ENCODE measurements at places on chromosomes 1 and 21. TPM values are rescaled to one million over a fixed set of nuclear protein-coding genes. Genes with fewer than 3 reads are reported as not detected.

GRCh38 chr1:67956116-67956515 is 94.3 kb downstream of the DIRAS3 start:
- no peak for DNase-seq

TMPRSS15 gene
- not detected for total RNA-seq

CYB561D1 gene
- 18.0 TPM for total RNA-seq

DNA sequence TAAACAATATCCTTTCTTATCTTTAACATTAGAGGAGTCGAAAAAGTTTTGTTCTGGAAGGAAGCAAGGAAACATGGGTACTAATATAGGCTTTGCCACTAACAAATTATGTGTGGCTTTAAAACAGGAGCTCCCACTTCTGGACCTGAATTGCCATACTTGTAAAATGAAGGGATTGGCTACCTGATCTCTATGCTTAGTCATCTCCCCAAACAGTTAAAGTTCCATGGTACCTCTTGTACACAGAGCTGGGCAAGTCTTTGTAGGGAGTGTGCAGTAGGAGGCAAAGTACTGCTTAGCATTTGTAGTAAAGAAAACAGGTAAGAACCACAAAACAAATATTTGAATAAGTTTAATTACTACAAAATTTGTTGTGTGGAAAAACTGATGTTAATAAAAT is 81.3 kb downstream of the MAST2 start:
- DNase-seq: no peak

DNA sequence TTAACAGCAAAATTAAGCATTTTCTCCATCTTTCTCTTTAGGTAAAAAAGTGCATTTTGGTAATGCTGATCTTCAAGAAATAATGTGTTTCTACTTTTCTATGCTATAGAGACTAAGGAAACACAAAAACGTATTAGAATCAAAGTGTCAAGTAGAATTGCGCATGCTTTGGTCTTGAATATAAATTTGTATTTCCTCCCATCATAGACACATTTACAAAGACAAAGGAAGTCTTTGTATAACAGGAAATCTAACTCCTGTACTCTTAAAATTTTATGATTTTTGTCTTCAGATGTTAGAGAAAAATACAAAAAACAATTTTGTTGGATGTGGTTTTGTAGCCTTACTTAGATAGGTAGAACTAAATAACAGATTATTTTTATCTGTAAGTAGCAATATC is 1299.4 kb downstream of the NCAM2 start:
- no peak for DNase-seq

GRCh38 chr1:11735531-11735853 is 444 bp upstream of the AGTRAP start:
- no peak for DNase-seq

DNA sequence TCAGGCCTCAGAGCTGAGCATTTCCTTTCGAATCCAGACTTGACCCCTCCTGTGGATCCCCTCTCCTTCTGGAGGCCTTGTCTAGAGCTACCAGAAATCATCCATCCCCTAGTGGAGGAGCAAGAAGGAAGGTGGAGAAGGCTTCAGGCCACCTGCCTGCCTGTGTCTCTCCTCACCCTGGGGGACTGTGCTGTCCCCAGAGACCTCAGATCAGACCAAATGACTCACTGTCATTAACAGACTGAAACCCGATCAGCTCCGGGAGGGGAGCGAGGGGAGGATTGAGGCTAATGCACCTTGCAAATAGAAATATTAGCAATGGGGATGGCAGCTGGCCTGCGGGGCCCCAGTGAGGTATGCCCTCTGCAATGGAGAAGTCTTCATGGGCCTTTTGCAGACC is 2.1 kb downstream of the MYBPH start:
- DNase-seq: peak; percentile 60

PPIAL4G gene
- 0.35 TPM for total RNA-seq

AADACL3 gene
- not detected for total RNA-seq

DNA sequence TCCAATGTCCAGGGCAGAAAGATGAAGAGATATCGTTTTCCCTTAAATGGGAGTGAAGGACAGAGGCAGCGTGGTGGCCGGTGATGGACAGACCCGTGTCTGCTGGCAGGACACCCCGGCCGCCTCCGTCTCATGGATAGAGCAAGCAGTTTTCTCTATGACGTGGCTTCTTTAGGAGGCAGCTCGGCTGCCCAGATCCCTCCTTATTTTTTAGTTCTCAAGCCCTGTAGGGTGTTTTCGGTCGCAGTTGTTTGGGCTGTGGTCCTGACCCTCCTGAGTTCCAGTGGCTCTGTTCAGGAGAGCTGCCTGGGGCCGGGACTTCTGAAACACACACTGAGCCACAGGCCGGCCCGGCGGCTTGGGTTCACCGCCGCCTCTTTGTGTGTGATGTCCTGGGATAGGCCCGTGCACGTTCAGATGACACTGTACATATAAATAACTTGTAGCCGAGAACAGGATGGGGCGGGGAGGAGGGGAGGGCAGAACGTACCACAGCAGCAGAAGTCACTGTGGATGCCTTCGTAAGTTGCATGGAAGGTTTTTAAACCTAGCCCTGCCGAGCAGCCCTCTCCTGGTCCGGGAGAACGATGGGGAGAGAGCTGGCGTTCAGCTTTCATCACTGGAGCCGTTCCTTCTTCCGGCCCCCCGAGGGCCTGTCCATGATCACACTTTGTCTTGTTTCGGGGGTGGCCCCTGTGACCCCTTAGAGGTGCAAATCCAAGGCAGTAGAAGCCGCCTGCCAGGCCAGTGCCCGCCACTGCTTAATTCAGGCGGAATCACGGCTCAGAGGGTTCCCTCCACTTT is 65.2 kb downstream of the SIK1 start:
- peak; percentile 68 for DNase-seq

SLC44A3 gene
- total RNA-seq: 49.6 TPM

GRCh38 chr1:17645068-17645911 is 105.8 kb downstream of the ARHGEF10L start:
- DNase-seq: no peak

- DNase-seq: no peak
Observed at GRCh38 chr21:45087022-45087823, 12.8 kb downstream of the ADARB1 start.

LAMB3 gene
- total RNA-seq: 59.7 TPM

SYNC gene
- total RNA-seq: 5.5 TPM

DNA sequence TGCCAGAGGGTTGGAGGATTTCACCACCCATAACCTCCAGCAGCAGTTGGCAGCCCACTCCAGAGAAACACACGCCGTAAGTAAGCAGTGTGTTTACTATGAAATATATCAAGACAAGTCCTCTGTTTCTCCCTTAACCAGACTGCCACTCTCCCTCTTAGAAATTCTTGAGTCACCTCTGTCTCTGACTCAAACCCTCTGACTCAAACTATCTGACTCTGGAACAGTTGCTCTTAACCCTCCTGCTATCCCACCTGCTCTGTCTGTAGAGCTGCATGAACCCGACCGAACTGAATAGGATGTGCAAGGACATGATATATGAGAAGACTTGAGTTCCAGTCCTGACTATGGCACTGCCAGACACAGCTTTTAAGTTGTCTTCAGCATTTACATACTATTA is 14.1 kb downstream of the INPP5B start:
- DNase-seq: no peak

- DNase-seq: no peak
Observed at GRCh38 chr1:215643592-215644321, 76.7 kb downstream of the KCTD3 start.

GRCh38 chr1:74504933-74505512 is 7.4 kb downstream of the LRRC53 start:
- DNase-seq: peak; percentile 53

- no peak for DNase-seq
Observed at GRCh38 chr1:69502991-69503390, 64.7 kb upstream of the LRRC7 start.

GRCh38 chr1:1858382-1859086 is 32.4 kb downstream of the GNB1 start:
- DNase-seq: peak; percentile 54

FBXO2 gene
- 10.2 TPM for total RNA-seq

GRCh38 chr21:45857761-45858160 is 123.8 kb upstream of the COL6A1 start:
- no peak for DNase-seq

OR2T1 gene
- not detected for total RNA-seq

- DNase-seq: no peak
Observed at GRCh38 chr1:224894915-224895314, 34.6 kb upstream of the DNAH14 start.

SLC45A1 gene
- 1.8 TPM for total RNA-seq

DNA sequence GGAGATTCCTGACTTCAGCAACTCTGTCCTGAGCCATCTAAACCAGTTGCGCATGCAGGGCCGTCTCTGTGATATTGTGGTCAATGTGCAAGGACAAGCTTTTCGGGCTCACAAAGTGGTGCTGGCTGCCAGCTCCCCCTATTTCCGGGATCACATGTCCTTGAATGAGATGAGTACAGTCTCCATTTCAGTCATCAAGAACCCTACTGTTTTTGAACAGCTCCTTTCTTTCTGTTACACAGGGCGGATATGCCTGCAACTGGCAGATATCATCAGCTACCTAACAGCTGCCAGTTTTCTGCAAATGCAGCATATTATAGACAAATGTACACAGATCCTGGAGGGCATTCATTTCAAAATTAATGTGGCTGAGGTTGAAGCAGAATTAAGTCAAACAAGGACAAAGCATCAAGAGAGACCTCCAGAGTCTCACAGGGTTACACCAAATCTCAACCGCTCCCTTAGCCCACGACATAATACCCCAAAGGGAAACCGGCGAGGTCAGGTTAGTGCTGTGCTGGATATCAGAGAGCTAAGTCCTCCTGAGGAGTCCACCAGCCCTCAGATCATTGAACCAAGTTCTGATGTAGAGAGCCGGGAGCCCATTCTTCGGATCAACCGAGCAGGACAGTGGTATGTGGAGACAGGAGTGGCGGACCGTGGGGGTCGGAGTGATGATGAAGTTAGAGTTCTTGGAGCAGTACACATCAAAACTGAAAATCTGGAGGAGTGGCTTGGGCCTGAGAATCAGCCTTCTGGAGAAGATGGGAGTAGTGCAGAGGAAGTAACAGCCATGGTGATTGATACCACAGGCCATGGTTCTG is 2.3 kb downstream of the ZBTB37 start:
- DNase-seq: no peak

- DNase-seq: no peak
Observed at GRCh38 chr1:117260761-117261423, 50.2 kb upstream of the VTCN1 start.

DNA sequence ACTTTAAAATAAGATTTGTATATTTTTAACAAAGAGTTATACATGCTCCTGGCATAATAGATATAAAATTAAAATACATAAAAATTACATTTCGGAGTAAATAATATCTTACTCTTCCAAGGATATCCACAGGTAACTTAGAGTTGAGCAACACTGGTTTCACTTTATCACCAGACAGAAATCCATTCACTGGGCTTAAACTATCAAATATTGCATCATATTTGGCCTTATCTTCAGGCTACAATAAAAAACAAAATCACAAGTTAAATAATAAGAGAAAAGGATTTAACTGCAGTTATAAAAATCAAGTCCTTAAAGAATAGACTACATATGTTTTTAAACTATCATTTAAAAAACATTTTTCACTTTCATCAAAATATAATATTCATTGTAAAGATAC is 55.5 kb downstream of the EPS15 start:
- no peak for DNase-seq

PKP1 gene
- 0.63 TPM for total RNA-seq

GRCh38 chr1:69073176-69073575 is 494.5 kb upstream of the LRRC7 start:
- DNase-seq: no peak

GRCh38 chr1:192805832-192806323 is 3.0 kb upstream of the RGS2 start:
- no peak for DNase-seq

GRCh38 chr1:231235526-231236207 is 5.3 kb upstream of the GNPAT start:
- DNase-seq: no peak

DNA sequence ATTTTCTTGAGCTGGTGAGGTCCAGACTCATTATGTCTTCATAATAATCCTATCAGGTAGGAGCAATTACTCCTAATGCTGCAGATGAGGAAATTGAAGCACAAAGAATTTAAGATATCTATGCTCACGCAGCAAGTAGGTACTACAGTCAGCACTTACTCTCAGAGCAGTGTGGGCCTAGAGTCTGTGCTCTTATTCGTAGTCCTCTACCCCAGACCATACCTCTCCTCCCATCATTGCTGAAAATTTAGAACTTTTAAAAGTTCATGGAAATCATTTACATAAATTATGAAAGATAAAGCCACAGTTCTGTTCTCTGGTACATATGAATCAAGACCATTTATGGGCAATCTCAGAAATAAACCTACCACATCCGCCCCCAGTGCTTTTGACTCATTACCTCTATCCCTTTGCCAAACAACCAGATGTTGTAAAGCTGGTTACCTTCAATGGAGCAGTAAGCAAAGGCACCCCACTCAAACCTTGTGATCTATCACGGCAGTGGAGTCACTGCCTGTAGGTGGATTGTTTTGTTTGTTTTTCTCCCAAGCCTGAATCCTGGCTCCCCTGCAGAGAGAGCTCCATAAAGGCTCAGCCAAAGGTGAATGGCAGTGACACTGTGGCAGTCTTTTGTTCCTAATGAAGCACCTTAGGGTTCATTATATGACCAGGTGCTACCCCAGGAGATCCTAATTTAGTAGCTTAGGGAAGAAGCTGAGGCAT is 20.9 kb upstream of the MAN1A2 start:
- no peak for DNase-seq

- DNase-seq: peak; percentile 59
Observed at GRCh38 chr1:113812661-113813135, 422 bp upstream of the RSBN1 start.

HRNR gene
- total RNA-seq: not detected

DNA sequence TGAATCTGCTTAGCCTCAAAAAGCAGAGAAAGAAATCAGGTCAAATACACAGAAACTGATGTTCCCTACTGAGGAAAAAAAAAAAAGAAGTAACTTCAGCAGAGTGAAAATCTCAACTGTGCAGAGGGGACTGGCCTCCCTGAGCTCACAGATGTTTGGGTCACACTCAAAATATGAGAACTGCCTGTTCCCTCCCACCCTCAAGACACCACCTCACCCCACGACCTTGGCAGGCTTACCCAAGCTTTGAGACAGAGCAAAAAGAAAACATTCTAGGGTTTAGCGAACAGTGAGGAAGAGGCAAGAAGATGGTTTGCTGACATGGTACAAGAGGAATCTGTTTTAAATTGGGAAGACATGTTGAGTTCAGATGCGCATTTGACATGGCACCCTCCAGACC is 48.8 kb downstream of the NID1 start:
- no peak for DNase-seq

All from kidney (tissue), 22 donors.